ENCODE measurements at places on chromosomes 5 and 9.
A peak's percentile ranks its signal among the peaks of the same experiment; 100 is the strongest.

- peak; percentile 60 for DNase-seq
Measured at GRCh38 chr9:125484350-125485282, 222.4 kb downstream of the MAPKAP1 start.

DNA sequence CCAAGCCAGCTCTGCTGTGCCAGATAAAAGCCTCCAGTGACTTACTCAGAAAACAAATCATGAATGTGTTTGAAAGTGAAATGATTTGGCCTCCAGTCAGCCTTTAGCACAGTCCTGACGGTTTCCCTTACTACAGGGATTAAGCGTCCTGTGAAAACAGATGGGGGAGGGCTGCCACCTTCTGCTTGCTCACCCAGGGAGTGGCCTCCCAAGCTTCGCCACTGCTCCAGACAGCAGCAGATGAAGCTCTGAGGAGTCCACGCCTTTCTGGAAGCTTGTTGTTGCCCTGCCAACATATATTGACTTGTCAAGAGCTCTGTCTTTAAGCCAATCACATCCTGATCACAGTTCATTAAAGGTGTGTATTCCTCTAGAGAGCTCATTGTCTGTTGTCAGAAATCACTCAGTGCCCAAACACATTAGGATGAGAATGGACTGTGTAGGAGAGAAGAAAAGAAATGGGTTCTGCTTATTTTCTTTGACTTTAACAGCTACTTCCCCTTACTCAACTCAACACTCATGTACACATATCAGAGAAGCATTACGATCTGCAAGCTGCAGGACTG, 4.9 kb upstream of the FYB1 start:
- no peak for DNase-seq

DNA sequence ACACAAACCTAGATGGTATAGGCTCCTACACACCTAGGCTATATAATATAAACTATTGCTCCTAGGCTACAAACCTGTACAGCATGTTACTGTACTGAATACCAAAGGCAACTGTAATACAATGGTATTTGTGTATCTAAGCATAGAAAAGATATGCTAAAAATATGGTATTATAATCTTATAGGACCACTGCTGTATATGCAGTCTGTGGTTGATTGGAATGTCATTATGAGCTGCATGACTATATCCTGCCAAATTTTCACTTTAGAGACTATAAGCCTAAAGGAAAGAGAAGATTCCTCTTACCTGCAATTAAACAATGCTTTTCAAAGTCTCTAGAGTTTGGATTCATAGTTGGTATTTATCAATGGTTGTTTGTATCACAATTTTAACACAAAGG, 24.7 kb upstream of the ACOT12 start:
- no peak for DNase-seq

DNA sequence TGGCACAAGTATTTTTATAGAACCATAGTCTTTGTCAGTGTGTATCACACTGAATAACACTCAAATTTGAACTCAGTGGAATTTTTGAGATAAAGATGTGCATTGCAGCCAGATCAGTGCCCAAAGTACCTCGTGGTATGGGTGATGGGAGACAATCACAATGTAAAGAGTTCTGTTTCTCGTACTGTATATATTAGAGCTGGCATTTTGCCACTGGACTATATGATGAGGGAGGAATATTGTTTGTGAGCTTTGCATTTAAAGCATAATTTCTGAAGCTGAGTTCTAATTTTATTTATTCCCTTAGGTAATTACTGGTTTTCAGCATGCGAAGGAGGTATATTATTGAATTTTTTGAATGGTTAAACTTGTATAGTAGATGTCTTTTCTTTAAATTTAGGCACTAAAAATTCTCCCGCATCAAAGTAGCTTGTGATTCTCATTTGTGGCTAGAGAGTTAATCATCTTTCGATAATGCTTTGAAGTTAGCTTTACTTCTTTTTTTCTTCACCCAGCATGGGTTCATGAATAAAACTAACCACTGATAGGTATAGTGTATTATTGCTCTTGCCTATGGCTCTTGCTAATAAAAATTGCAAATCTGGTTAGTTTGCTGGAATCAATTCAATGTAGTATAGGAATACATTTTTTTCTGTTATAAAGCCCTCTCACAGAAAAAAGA, 43.1 kb downstream of the PAM start:
- no peak for DNase-seq

DNA sequence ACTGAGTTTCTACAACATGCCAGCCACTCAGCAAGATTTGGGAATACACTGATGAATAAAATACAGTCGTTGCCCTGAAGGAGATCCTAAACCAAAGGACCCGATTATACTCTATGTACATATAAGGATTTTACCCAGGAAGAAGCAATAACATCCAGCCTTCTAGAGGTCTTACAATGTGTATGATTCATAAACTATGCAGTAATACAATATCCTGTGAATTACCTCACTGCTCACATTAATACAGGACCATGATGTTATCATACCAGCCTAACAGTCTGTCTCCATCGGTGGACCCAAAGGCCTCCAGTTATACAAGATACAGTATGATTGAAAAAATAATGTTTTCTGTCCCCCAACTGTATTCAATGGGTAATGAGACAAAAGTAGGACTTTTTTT, 310.5 kb upstream of the TRPM3 start:
- peak; percentile 1 for DNase-seq

DNA sequence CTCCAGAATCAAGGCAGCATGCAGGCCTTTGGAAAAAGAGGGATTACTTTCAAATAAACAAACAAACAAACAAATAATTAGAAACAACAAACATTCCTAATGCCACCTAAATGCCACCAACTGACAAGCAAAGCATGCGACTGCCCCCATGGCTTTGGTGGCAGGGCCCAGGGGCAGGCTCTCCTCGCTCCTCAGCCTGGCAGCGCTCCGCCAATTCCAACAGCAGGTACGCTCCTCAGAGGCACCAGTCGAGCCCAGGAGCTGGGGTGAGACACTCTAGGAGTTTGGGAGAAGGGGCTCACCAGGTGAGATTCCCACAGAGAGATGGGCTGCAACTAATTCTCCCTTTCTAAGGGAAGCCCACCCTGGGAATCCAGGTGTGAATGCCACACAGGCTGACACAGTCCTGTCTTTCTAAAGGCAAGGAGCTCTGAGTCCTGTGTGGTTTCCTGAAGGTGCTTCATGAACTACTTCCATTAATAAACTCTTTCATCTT, 27.8 kb downstream of the CSF2 start:
- DNase-seq: no peak

GRCh38 chr9:132372177-132373095, 17.6 kb upstream of the SETX start:
- DNase-seq: no peak

GRCh38 chr5:160036884-160037283, 27.9 kb downstream of the TTC1 start:
- no peak for DNase-seq

GRCh38 chr9:13267743-13268142, 11.7 kb downstream of the MPDZ start:
- peak; percentile 60 for DNase-seq

GRCh38 chr5:154508114-154508513, 30.1 kb upstream of the HAND1 start:
- no peak for DNase-seq

GRCh38 chr9:6739218-6739617, 18.6 kb upstream of the KDM4C start:
- DNase-seq: no peak

DNA sequence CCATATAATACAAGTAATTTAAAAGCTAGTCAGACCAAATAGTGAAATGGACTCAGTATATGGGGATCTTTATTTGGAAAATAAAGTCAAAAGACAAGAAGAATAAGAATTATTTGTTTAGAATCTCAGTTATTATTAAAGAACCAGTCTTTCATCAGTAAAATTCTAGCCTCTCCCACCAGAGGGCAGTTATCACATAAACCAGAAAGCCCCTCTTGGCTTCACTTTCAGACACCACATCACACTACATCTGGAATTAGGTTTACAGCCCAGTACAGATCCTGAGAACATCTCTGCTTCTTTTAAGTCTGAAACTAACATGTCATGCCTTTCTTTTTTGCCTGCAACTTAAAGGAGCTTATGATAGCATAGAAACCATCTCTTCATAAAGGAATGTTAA, 12.2 kb upstream of the HSPB3 start:
- DNase-seq: peak; percentile 36

DNA sequence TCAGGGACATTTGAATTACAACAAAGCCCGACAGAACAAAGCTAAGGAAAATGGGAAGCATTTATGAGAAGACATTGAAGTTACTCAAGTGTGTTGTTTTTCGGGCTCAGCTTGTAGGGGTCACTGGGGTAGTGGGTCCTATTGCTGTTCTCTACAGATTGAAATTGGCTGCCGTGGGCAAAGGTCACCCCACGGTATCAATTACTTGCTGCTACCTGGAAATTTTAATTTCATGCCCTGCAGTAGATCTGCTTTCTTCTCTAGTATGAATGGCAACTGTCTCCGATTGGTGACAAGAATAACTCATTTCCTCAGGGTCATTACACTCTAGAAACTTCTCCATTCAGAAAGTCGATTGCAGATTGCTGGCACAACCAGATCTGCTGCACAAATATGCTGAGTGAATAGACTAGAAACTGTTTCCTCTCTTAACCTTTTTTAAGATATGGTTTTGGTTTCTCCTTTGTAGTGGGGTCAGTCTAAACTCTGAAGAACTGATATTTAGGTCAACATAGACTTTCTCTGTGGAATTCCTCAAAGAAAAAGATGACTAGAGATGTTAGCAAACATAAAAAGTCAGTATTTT, 454.1 kb downstream of the ARHGEF28 start:
- DNase-seq: no peak

GRCh38 chr9:26462213-26462612, 430.4 kb downstream of the CAAP1 start:
- no peak for DNase-seq

DNA sequence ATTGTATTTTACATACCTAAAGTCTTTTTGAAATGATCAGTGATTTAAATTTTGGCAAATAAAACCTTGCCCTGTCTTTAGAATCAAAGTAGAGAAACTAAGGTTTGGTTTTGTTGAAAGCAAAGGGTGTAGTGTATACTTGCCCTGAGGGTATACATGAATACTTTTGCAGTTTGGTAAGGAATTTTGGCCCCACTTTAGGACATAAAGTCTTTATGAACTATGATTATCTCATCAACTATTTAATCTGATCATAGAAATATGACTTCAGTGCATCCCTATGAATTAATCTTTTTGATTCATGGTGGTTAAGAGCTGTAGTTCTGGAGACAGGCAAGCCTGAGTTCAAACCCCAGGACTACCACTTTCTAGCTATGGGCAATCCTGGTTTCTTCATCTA, 17.7 kb downstream of the RAD1 start:
- no peak for DNase-seq

DNA sequence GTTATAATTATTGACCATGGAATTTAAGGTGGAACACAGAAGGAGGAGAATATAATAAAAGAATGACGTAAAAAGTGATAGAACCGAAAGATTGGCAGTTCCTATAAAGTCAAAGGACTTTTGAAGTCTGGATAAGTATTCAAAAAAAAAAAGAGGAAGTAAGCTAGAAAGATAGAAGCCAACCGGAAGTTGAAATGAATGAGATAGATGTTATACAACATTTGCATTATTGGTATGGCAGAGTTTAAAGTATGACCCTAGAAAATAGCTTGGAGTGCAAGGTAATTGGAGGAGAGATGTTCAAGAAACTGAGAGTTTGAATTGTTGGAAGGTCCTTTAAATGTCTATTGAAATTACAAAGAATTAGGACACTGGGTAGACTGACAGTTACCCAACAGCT, 293.6 kb downstream of the FER start:
- DNase-seq: no peak

GRCh38 chr5:159929176-159929575, 12.9 kb downstream of the ADRA1B start:
- DNase-seq: no peak

GRCh38 chr5:133250527-133250926, 198.7 kb downstream of the HSPA4 start:
- no peak for DNase-seq
